ENCODE measurements at places on chromosomes 7 and 10.

- no peak for DNase-seq
Measured at GRCh38 chr7:131642429-131642828, 86.0 kb upstream of the PODXL start.

- DNase-seq: no peak
Measured at GRCh38 chr10:99435986-99436638, 5.7 kb upstream of the GOT1 start.

DNA sequence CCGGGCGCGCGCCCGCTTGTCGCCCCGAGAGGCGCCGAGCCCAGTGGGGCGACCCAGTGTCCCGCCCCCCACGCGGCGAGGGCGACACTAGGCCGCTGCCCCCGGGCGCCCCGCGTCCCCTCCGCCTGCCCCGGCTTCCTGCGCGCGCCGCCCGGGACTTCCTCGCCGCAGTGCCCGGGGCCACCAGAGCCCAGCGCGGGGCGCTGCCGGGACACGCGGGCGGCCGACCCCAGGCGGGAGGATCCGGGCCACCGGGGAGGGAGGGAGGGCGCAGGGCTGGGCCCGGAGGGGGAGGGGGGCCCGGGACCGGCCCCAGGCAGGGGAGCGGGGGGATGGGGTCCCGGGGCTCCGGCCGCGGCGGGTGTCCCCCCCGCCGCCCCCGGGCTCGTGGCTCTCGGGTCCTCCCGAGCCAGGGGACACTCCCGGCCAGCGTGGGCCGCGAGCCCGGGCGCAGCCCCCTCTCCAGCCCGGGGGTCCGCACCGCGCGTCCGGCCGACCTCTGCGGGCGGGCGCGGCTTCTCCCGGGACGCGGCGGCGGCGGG, 435 bp upstream of the PWWP2B start:
- DNase-seq: no peak

- no peak for DNase-seq
Measured at GRCh38 chr7:155331396-155331795, 33.7 kb downstream of the INSIG1 start.

Data from stimulated activated CD8-positive, alpha-beta memory T cell treated with anti-CD3 and anti-CD28 coated beads, Interleukin-15, amount 100 ng/mL, for 24 hours (primary cell).